ENCODE measurements at places on chromosomes 11 and 22. TPM values are rescaled to one million over a fixed set of nuclear protein-coding genes. Genes with fewer than 3 reads are reported as not detected.

CDCA5 gene
- polyA plus RNA-seq, result 14.6 TPM

- DNase-seq, result no peak
These were observed 32.7 kb upstream of the TMEM41B start for GRCh38 chr11:9347100-9347499.

ASRGL1 gene
- polyA plus RNA-seq, result 2.4 TPM

DNA sequence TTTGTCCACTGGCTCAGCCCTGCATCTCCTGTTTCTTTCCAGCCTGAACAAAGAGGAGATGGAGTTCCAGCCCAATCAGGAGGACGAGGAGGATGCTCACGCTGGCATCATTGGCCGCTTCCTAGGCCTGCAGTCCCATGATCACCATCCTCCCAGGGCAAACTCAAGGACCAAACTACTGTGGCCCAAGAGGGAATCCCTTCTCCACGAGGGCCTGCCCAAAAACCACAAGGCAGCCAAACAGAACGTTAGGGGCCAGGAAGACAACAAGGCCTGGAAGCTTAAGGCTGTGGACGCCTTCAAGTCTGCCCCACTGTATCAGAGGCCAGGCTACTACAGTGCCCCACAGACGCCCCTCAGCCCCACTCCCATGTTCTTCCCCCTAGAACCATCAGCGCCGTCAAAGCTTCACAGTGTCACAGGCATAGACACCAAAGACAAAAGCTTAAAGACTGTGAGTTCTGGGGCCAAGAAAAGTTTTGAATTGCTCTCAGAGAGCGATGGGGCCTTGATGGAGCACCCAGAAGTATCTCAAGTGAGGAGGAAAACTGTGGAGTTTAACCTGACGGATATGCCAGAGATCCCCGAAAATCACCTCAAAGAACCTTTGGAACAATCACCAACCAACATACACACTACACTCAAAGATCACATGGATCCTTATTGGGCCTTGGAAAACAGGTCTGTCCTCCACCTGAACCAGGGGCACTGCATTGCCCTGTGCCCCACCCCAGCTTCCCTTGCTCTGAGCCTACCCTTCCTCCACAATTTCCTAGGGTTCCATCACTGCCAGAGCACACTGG, 5.0 kb downstream of the FTH1 start:
- DNase-seq, result no peak

- DNase-seq, result no peak
These were observed 25.5 kb upstream of the AMPD3 start for GRCh38 chr11:10429526-10429925.

- no peak for DNase-seq
These were observed 6.0 kb upstream of the STT3A start for GRCh38 chr11:125586623-125587022.

GRCh38 chr11:16791191-16791961, 52.9 kb downstream of the C11orf58 start:
- DNase-seq, result peak; percentile 67

CASP1 gene
- polyA plus RNA-seq, result 6.3 TPM

DNA sequence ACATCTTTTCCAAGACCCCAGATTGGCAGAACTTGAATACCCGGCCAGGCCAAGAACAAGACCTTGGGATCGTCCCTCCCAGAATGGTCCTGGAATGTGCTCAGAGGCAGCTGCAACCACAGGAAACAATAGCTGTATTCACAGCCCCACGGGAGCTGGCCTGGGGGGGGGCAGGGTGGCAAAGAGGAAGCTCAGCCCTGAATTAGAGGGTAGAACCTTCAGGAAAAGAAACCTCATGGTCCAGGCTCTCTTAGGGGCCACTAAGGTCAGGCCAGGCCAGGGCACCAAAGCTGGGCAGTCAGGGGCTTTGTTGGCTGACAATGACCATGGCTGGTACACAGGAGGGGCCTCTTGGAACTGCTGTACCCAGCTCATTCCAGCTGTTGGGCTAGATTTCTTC, 17.3 kb downstream of the RPL27A start:
- DNase-seq, result peak; percentile 63

- no peak for DNase-seq
These were observed 150.3 kb downstream of the NECTIN1 start for GRCh38 chr11:119578521-119579191.

DNA sequence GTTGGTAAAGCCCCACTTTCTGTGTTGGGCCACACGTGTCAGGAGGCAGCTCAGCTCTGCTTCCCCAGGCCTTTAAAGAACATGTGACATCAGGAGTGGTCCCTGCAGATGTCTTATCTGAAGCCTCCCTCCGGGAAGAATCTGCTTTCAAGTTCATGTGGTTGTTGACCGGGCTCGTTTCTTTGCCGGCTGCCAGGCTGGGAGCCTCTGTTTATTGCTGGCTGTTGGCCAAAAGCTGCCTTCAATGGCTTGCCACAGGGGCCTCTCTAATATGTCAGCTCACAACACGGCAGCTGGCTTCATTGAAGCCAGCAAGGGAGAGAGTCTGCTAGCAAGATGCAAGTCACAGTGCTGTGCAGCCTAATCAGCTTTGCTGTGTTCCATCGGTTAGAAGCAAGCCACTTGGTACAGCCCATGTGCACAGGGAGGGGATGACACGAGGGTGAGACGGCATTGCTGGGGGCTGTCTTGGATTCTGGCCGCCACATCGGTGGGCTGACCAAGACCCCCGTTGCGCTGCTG, 14.6 kb downstream of the MRGPRF start:
- peak; percentile 82 for DNase-seq

Data from muscle of leg (tissue), 16 donors.